ENCODE measurements at places on chromosomes 12 and 14.

DNA sequence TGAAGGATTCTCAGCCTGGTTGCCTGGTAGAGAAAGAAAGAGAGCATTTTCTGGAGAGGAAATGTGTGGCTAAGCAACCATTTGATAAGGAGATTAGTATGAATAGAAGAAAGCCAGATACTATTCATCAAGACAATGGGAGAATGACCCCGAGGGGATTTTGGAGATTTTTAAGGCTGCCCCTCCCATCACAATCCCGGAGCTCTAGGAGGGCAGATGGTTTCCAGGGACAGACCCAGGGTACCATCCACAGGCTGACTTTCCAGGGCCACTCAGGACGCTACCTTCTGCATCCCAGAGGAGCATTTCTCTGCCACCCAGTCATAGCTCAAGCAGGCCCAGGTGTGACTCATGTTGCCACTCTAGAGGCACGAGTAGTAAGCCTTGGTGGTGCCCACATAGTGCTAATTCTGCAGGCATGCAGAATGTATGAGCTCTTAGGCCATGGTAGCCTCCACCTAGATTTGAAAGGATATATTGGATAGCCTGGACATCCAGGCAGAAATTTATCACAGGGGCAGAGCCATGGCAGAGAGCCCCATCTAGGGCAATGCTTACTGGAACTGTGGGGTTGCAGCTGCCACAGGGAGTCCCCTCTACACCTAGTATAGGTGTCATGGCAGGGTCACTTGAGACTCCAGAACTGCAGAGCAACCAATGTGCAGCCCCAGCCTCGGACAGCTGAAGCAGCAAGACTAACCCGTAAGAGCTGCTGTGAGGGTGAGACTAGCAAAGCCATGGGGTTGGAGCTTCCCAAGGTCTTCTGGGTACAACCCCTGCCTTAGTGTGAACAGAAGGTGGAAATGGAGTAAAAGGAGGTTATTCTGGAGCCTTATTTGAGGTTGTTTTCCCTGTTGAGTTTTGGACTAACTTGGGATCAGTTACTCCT, 366.0 kb downstream of the ZFP36L1 start:
- DNase-seq = no peak

GRCh38 chr12:12439636-12440035, 82.8 kb downstream of the BORCS5 start:
- DNase-seq = peak; percentile 73

- DNase-seq = no peak
These were observed 272.4 kb upstream of the RTL1 start for GRCh38 chr14:101175731-101176534.

DNA sequence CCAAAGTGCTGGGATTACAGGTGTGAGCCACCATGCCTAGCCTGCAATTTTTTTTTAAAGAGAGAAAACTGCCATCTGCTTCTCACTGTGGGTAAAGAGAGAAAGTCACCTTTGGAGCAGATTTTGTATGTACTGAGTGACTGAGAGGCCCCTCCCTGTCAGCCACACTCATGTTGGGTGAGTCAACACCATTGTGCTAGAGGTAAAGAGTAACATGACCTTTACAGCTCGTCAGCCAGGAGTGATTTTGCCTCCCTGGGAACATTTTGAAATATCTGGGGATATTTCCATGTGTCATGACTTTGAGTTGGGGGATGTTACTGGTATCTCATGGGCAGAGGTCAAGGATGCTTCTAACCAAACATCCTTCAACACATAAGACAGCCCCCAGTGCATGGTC, 115.2 kb downstream of the KSR2 start:
- DNase-seq = no peak

GRCh38 chr12:114011711-114012110, 45.6 kb upstream of the RBM19 start:
- no peak for DNase-seq

- DNase-seq = no peak
These were observed 2.2 kb upstream of the EIF2S3B start for GRCh38 chr12:10503460-10503859.

DNA sequence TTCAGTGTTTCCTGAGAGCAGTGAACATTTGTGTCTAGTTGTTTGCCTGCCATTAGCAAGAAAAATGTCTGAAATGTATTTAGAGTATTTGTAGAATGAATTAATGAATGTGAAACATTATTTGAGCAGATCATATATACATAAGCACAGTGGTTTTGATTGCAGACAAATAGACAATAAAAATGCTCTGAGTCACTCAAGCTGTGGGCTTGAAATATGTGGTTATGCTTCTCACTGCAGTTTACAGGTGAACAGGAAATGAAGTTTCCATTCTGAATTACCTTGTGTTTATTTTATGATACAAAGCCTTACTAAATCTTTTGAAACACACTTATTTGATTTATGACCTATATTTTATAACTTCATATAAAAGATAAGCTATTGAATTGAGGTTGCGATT, 827.7 kb downstream of the TMTC2 start:
- no peak for DNase-seq

GRCh38 chr12:62484233-62484632, 17.6 kb downstream of the MON2 start:
- no peak for DNase-seq

DNA sequence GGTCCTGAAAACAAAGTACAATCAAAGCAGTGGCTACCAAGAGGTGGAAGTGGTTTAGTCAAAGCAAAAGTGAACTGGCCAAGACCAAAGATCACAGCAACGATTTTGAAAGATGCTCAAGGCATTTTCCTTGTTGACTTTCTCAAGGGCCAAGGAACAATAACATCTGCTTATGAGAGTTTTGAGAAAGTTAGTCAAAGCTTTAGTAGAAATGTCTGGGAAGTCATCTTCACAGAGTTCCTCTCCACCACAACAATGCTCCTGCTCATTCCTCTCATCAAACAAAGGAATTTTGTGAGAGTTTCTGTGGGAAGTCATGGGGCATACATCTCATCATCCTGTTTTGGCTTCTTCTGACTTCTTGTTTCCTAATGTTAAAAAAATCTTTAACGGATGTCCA, 80.1 kb downstream of the PLEKHA5 start:
- DNase-seq = no peak

- DNase-seq = peak; percentile 50
These were observed 262.6 kb upstream of the BTG1 start for GRCh38 chr12:92408072-92408900.

- DNase-seq = peak; percentile 2
These were observed at the start of gene PKP2 for GRCh38 chr12:32896432-32897280. PKP2 (minus strand) TSS chr12:32896777; CDS start chr12:32896731, 46 bp downstream.

- no peak for DNase-seq
These were observed 249.9 kb upstream of the FLRT2 start for GRCh38 chr14:85280074-85280473.

DNA sequence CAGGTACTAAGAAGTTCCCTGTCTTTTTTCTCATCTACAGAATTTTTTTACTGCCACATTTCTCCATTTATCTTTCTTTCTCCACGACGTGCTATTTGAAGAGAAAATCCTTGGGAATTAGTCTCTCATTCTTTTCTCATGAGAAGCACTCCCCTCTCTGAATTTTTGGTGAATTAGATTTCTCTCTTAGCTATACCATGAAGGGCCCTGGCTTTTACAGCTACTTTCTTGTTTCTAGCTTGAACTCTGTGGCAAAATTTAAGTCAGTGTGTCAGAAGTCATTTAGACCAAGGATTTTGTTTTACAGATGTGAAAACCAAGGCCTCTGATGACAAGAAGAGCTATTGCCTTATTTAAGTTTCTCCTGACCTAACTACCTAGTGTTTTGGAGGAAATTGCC, 213.1 kb downstream of the AEBP2 start:
- DNase-seq = no peak

DNA sequence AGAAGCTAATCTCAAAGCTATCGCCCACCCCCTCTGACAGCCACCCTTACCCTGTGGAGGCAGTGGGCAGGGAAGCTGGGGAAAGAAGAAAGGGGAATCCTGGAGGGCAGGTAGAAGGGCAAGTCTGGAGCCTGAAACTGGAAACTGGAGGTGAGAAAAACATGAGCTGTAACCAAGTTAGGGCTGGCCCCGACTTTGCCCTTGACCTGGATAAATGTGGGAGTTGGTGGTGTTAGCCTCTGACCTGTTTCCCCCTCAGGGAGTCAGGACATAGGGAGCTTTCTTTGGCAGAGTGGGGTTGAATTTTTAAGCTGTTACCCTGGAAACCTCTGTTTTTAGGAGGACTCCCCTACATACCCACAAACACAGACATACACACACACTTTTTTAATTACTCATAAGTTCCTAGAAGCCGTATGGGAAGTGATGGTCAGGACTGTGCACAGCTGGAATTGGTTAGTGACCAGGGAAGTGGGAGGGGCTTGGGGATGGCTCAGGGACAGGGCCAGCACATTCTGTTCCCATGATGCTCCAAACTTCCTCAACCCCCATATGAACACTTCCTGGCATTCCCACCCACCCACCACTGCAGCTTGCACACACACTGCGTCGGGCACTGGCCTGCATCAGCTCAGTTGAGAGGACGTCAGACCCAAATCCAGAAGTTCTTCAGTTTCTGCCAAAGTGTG, 5.0 kb upstream of the MMP19 start:
- no peak for DNase-seq
